Activated naive CD8-positive, alpha-beta T cell treated with anti-CD3 and anti-CD28 coated beads for 36 hours (primary cell): ENCODE measurements at places on chromosomes 11 and 22. TPM values are rescaled to one million over a fixed set of nuclear protein-coding genes. Genes with fewer than 3 reads are reported as not detected.

DNA sequence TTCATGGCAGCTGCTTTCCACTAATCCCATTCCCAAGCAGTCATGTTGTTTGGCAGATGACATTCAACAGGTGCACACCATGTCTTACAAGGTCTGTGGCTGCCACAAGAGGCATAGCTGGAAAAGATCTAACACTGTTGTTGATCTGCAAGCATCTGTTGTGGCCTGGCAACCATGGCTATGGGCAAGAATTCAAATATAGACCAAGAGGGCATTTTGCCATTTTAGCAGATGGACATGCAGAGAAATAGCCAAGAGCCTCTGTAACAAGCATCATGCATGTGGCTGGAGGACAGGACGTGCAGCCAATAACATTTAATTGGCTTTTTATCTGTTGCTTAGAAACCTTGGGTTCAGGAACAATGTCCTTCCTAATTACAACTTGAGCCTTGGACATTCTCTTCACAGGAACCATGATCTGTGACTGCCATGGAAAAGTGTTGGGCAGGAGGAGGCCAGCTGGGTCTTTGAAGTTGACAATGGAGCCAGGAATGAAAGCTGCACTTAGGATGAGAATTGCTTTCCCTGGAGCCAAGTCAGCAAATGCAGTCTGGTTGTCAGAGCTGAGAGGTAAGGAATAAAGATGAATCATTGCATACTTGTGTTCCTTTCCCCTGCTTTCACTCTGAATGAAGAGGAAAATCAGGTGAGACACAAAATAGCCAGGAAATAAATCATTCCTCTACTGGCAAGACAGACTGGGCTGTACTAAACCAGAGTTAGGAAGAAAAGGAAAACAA lies 113.6 kb upstream of the ANO5 start:
- DNase-seq, result no peak

DNA sequence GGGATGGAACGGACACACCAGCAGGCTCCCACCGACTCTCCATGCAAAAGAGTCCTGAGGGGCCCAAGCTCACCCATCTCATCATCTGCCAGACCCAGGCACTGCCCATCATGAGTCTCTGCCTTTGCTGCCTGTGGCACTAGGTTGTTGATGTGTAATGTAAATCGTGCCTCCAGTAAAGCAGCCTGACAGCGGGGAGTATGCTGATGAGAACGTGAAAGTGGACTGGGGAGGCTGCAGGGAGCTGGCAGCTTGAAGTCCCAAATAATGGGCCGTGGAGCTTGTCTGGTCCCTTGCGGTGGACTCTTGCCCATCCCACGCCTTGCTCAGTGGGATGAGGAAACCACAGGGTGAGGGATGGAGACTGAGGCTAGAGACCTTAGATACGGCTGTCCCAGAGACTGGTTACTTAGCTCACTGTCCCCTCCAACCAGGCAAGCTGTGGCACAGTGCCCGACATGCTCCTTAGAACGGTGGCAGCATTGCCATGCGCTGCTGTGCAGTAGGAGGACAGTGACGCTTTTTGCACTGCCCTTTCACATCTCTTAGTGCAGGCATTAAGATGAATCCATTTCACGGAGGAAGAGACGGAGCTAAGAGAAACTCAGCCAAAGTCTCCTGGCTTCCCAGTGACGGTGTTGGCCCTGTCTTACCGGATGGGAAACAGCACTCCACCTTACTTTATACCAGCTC lies 39.6 kb upstream of the PLET1 start:
- DNase-seq, result no peak

- no peak for DNase-seq
Measured at GRCh38 chr11:32280339-32280738, 155.0 kb downstream of the WT1 start.

- DNase-seq, result no peak
Measured at GRCh38 chr11:1060410-1060809, 14.3 kb upstream of the MUC2 start.

GRCh38 chr11:297051-297585 lies 2.2 kb downstream of the IFITM5 start:
- DNase-seq, result peak; percentile 59

Gene RAB38
- 20.4 TPM for total RNA-seq

DNA sequence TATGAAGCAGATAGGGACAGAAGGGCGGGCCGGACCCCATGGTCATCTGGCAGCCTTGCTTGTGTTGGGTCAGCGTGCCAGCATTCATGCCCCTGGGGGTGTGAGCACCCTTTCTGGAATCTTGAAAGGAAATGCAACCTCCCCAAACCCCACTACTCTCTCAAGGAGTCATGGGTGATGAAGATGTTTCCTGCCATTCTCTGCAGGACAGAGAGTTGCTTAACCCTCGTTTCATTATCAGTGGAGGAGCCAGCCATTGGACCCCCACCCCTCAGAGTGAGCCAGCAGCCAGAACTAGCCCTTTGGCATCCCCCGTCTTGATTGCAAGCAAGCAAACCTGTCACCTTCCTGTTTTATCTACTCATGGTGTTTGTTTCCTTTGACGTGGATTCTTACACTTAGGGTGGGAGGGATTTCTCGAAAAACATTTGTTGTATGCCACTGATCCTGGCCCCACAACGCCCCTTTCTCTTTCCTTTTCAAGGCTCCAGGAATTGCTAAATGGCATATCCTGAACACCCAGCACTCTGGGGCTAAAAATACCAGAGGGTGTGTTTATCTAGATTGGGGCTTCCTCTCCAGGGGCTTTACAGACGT lies 258.3 kb downstream of the ETS1 start:
- no peak for DNase-seq

Gene JHY
- total RNA-seq, result 3.1 TPM

- no peak for DNase-seq
Measured at GRCh38 chr11:72860592-72860991, 46.4 kb downstream of the ATG16L2 start.

Gene CASP5
- not detected for total RNA-seq

- DNase-seq, result no peak
Measured at GRCh38 chr11:104620991-104621390, 277.3 kb downstream of the CASP12 start.

Gene NOX4
- not detected for total RNA-seq

DNA sequence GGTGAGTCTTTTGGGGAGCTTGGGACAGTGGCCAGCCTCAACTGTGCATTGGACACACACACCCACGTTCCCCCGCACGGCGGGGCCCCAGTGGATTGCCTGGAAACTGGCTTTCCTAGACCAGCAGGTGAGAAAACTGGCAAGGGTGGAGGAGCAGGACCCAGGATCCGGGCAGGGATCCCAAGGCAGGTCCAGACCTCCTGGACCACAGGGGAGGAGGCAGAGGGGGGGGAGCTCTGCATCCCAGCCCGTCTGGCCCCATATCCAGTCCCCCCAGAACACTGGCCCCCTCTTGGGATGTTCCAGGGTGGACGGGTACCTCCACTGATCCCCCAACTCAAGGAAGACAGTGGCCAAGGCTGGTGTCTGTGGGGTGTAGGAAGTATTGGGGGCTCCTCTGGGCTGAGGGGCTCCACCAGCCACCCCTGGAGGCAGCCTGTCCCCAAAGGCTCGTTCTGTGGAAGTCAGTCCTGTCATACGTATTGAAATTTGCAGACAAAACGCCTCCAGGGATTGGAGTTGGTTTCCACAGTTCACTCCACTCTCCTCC lies 89.3 kb upstream of the LINC01488 start:
- no peak for DNase-seq

- no peak for DNase-seq
Measured at GRCh38 chr11:77201991-77202841, 74.2 kb downstream of the MYO7A start.

Gene MMP27
- not detected for total RNA-seq

DNA sequence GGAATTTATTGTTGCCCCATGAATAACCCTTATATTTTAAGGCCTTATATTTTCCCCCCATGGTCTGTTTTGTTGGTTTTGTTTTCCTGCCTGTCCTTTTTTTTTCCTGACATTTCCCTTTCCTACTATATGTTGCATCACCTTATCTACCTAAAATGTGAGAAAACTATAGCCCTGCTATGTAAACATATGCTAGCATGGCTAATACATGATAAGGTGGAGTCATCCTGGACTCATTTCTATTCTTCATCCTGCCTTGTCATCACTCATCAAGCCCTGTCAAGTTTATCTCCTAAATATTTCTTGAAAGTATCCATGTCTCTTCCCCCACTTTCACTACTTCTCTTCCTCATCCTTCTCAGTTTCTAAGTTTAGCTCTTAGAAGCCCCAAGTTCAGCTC lies 2168.8 kb upstream of the RAG2 start:
- DNase-seq, result no peak

GRCh38 chr22:42942351-42942750 lies 72.6 kb downstream of the PACSIN2 start:
- no peak for DNase-seq

Gene MEI1
- total RNA-seq, result 28.8 TPM

Gene CLNS1A
- 194 TPM for total RNA-seq

DNA sequence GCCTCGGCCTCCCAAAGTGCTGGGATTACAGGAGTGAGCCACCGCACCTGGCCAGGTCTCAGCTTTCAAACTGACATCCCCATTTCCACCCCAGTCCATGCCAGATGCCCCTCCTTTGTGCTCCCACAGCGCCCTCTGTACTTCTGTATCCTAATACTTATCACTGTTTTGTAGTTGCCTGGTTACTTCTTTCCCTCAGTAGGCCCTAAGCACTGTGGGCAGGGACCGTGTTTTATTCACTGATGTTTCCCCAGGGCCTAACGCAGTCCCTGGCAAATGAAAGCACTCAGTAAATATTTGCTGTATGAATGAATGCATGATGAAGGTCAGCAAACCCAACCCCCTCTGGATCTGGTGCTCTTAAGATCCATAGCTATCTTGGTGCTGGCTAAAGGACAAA lies 2.2 kb upstream of the TRIM3 start:
- no peak for DNase-seq

- no peak for DNase-seq
Measured at GRCh38 chr11:41579546-41579945, 120.1 kb upstream of the LRRC4C start.

GRCh38 chr11:65592858-65593517 lies 2.6 kb downstream of the KCNK7 start:
- no peak for DNase-seq

GRCh38 chr22:31749636-31750364 lies at the start of gene PRR14L:
Gene PRR14L (minus strand): TSS chr22:31750132. CDS start chr22:31738860, 11,272 bp downstream.
- peak; percentile 99 for DNase-seq

DNA sequence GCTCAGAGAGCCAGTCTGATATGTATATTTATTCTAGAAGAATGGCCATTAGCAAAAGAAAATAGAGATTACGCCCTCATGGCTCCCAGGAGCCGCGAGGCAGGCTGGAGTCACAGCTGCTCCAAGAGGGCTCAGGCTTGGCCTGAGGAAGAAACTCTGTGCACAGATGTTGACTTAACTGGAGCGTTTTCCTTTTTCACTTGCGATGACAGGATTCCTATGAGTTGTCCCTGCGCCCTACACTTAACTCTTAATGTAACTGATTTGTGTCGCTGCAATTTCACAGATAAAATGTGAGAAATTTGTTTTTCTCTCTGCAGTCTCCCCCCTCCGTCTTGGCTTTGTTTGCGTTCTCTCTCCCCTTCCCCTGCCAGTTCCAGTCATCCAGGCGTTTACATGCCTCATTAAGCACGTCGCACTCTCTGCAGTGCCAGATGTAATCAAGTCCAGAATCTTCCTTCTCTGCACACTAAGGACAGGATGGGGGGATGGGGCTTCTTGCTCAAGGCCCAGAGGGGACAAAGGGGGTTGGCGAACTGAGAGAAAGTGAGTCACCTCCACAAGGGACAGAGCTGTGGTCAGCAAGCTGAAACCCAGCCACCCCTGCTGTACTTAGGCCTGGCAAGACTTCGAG lies 1060.1 kb downstream of the NTM start:
- DNase-seq, result no peak

DNA sequence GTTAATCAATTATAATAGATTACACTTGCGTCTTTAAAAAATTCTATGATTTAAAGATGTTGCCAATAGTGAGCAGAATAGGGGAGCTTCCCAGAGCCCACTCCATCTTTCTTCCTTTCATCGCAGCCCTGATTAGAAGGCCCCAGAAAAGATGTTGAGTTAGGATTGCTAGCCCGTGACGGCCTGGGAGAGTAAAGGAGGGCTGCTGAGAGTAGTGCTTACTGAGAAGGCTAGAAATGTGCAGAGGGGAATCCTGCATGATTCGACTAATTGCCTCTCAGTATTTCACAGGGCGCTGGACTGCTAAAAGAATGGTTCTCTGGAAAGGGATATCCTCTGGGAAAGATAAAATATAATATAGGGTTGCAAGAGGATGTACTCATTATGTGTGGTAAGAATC lies 160.5 kb downstream of the C11orf87 start:
- no peak for DNase-seq

DNA sequence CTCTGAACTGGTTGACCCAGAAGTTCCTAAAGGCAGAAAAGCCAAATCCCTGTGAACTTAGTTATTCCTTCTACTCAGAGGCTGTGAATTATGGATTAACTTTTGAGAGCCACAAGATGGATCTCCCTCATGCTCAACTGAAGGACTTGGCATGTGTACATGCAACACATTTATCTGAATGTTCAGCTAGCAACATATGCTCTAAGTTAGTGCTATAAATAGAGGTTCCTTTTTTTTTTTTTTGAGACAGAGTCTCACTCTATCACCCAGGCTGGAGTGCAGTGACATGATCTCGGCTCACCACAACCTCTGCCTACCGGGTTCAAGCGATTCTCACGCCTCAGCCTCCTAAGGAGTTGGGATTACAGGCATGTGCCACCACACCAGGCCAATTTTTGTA lies 40.1 kb downstream of the EIF4ENIF1 start:
- no peak for DNase-seq

Gene ANKK1
- total RNA-seq, result 0.23 TPM

- peak; percentile 22 for DNase-seq
Measured at GRCh38 chr22:24521791-24522245, 26.7 kb downstream of the UPB1 start.

GRCh38 chr22:17119481-17120202 lies 1.5 kb downstream of the TMEM121B start:
- DNase-seq, result peak; percentile 25

GRCh38 chr11:11844272-11844671 lies 2.5 kb downstream of the USP47 start:
- no peak for DNase-seq

DNA sequence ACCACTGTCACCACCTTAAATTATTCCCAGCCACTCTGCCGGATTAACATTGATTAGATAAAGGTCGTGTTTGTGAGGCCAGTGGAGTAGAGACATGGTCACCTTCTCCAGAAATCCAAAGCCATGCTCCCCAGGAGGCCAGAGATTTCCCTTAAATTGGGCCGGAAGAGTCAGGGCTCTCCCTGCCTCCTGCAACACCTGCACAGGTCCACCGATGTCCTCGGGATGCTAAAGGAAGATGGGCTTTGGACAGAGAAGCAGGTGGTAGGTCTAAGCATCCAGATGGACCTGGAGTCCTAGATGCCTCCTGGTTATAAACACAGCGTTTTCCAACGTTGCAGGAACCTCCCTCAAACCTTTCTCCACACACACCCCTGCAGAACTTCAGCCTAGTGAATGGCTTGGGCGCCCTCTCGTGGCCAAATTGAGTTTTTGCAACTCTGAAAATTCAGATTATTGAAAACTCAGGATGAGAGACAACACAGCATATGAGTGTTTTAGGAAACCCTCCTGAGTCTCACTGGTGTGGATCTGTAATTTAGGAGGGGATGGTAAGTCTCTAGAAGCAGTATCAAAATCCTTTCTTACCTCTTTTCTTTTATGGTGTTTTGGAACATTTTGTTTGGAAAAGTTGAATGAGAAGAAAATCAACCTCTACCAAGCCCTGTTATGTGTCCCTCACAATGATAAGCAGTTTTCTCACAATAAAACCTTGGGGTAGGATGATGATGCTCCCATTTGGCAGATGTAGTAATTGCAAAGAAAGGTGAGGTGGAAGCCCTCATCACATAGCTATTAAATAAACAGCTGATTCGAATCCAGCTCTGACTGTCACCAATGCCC lies 109.6 kb downstream of the RRAS2 start:
- peak; percentile 61 for DNase-seq
